HL-60 (cell line): ENCODE measurements at places on chromosomes 12 and 14.

GRCh38 chr14:103943673-103944072, 1.3 kb upstream of the RD3L start:
- DNase-seq, result no peak

DNA sequence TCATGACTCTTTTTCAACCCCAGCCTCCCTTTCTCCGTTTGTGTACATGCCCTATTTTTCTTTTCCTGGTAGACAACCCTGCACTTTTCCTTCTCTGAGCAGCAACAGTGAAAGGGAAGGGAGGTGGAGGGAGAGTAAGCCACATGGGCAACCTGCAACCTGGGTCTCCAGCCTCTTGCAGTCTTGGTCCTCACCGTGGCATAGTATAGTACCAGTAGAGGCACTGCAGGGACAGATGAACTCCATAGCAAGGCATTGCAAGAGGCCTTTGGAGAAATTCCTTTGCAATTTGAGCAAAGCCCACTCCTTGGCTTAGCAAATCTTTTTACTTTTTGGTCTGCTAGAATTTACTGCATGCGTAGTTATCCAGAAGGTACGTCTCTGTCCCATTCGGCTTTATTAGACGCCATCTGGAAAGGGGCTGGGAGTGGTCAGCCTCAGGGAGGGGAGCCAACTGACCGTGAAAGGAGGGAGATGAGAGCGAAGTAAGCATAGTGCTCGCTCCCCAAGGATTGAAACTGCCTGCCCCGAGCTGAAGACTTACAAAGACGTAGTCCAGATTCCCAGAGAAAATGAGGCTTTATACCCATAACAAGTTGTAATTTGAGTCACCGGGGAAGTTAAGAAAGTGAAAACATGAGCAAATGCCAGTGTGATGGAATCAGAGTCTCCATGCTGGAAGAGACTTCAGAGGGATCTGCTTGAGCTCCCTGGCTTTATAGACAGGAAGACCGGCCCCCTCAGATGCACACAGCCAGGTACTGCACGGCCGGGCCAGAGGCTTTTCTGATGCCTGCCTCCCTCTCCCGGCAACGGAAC, 332.0 kb downstream of the CACNA1C start:
- DNase-seq, result no peak

- DNase-seq, result no peak
Observed at GRCh38 chr12:62250671-62251608, 9.3 kb upstream of the USP15 start.

DNA sequence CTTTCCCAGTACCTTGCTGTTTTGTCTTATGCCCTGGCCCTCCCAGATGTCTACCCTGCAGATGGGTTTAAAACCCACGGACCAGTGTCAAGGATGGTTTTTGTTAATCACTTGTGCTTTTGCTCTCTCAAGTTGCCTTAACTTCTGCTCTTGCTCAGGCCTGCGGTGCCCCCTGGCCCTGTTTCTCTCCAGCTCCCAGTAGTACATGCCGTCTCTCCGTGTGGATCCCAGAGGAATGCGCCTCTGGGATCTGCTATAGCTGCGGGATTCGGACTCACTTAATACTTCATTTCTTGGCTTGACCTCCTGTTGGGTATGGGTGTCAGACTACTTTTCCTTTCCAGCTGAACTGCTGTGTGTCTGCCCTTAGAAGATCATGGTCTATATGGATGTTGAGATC, 14.5 kb downstream of the PLEKHG3 start:
- no peak for DNase-seq

GRCh38 chr14:67580336-67581171, 19.5 kb downstream of the PIGH start:
- DNase-seq, result no peak

DNA sequence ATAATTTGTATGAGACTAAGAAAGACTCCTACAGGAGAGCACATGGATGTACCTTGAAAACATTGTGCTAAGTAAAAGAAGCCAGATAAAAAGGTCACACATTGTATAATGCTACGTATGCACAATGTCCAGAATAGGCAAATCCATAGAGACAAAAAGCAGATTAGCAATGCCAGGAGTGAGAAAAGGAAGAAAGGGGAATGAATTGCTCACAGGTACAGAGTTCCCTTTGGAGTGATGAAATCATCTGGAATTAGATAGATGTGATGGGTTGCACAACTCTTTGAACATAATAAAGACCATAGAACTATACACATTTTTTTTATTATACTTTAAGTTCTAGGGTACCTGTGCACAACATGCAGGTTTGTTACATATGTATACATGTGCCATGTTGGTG, 1218.9 kb upstream of the TMEM132C start:
- no peak for DNase-seq

GRCh38 chr12:65877836-65878235, 53.6 kb downstream of the HMGA2 start:
- no peak for DNase-seq

DNA sequence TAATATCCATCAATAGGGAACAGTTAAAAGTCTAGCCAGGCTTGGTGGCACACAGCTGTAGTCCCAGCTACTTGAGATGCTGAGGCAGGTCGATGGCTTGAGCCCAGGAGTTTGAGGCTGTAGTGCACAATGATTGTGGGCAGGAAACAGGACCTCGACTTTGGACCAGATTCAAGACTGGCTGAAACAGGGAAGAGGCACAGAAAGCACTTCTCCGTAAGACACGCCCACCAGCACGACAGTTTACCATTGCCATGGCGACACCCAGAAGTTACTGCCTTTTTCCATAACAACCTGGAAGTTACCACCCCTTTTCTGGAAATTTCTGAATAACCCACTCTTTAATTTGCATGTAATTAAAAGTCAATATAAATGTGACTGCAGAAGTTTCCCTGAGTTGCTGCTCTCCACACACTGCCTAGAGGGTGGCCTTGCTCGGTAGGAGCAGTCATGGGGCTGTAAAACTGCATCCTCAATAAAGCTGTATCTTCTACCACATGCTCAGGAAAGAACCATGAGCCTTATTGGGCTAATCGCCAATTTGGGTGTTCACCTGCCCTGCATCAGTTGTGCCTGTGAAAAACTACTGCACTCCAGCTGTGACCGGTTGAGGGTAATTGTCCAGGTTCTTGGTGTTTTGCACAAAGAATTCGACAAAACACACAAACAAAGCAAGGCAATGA, 4.6 kb upstream of the LRRC23 start:
- peak; percentile 49 for DNase-seq

DNA sequence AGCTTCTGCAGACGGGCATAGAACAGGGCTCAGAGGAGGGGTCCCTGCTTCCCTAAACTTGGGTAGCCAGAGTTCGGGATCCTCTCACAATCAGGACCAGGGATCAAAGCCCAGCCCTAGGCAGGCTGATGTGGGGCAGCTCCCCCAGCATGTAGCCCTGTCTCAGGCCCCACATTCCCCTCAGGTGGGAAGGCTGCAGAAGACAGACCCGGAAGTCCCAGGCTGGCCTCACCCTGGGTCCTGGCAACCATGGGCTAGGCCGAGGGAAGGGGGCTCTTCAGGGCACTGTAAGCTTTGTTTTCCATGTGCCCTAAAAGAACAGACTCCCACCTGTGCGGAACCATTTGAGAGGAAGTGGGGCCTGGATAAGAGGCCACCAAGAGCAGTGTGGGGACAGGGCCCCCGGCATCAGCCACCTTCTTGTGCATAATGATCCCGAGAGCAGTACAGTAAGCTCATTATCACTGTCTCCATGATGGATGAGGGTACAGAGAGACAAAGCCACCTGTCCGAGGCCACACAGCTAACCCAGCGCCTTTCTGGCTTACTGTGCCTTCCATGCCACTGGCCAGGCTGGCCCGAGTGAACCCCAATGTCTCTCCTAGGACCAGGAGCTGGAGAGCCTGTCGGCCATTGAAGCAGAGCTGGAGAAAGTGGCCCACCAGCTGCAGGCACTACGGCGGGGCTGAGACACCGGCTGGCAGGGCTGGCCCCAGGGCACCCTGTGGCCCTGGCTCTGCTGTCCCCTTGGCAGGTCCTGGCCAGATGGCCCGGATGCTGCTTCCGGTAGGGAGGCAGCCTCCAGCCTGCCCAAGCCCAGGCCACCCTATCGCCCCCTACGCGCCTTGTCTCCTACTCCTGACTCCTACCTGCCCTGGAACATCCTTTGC, 11.5 kb downstream of the CHGA start:
- DNase-seq, result no peak

GRCh38 chr14:103188810-103189480, 65.7 kb downstream of the TNFAIP2 start:
- no peak for DNase-seq

GRCh38 chr14:90491221-90491885, 94.5 kb downstream of the CALM1 start:
- DNase-seq, result no peak

GRCh38 chr12:78101113-78101876, 270.6 kb downstream of the NAV3 start:
- DNase-seq, result no peak
